ENCODE measurements at places on chromosomes 2 and 18. TPM values are rescaled to one million over a fixed set of nuclear protein-coding genes. Genes with fewer than 3 reads are reported as not detected.

DNA sequence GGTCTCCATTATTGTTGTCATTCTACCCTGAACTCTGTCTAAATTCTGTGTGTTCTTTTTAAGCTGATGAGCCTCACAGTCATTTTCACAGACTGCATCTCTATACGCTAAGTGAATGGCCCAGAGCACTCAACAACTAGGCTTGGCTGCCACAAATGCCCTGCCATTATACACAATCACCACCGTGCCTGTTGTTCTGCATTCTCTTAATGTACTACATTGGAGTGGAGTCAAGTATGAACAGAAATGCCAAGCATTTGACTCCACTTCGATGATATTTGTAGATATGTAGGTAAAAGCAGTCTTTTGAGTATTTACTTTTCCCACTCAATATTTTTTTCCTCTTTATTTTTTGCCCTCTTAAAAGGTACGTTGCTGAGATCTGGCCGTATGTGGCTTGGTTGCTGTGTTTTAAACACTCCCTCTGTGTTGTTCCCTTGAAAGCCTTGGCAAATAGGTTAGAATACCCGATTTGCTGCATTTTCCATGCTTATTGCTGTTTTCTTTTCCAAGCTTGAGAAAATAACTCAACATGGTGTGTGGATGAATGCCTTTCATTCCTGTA lies 36.2 kb upstream of the TMEFF2 start:
- DNase-seq: no peak

DNA sequence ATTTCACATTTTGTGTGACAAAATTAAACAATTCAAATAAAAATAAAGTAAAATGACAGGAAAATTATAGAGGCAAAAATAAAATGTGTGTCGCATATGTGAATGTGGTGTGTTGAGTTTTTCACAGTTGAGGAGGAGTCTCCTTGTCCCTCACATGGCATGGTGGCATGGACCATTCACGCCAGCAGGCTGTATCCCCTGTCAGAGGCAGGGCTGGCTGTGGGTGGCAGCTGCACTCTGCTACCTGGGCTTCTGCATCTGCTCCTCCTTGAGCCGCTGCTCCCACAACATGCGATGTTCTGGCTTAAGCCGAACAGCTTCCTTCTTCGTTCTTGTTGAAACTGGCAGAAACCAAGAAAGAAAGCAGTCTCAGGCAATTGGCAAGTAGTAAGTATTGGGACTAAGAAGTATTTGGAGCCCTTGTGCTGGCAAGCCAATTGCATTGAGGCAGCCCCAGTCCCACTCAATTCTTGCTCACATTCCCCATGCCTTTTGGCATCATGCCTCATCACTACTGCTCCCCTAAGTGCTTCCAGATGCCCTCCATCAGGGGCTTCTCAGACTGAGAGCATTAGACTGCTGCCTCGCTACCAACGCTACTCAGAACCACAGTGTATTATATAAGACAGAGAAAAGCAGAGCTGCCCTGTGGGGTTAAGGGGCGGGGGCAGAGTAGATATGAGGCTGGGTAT lies 177.9 kb upstream of the NABP1 start:
- no peak for DNase-seq

- DNase-seq: no peak
Measured at GRCh38 chr2:239736358-239737143, 288.6 kb downstream of the NDUFA10 start.

DNA sequence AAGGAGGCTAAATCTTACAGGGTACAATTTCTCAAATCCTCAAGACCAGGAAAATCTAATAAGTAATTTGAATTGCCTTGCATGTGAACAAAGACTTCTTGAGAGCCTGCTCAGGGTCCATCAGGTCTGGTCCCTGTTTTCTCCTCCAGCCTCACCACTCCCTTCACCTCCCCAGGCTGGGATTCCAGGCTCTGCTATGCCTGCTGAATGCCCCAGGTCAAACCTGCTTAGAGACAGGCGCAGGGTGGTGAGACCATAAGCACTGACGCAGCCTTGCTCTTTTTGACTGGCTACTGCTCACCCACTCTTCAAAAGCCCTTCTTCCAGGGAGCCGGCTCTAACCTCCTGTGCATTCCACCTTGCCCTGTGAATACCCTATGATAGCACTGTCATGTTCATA lies 356.4 kb upstream of the ACVR2A start:
- no peak for DNase-seq

DNA sequence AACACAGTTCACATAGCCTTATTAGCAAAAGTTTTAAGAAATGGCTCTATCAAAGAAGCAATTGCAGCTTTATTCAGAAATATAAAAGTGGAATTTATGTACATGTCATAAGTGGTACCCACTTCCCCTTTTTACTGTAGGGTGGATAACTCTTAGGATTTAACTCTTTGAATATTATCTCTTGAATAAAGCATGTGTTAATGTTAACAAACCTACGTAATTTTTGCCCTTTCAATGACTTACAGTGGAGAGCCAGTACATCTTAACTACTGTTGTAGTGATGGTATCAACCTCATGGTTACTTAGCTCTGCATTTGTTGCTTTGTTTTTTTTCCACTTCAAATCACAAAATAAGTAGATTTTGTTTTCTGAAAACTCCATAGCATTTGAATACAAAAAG lies 8.8 kb downstream of the NABP1 start:
- no peak for DNase-seq

DNA sequence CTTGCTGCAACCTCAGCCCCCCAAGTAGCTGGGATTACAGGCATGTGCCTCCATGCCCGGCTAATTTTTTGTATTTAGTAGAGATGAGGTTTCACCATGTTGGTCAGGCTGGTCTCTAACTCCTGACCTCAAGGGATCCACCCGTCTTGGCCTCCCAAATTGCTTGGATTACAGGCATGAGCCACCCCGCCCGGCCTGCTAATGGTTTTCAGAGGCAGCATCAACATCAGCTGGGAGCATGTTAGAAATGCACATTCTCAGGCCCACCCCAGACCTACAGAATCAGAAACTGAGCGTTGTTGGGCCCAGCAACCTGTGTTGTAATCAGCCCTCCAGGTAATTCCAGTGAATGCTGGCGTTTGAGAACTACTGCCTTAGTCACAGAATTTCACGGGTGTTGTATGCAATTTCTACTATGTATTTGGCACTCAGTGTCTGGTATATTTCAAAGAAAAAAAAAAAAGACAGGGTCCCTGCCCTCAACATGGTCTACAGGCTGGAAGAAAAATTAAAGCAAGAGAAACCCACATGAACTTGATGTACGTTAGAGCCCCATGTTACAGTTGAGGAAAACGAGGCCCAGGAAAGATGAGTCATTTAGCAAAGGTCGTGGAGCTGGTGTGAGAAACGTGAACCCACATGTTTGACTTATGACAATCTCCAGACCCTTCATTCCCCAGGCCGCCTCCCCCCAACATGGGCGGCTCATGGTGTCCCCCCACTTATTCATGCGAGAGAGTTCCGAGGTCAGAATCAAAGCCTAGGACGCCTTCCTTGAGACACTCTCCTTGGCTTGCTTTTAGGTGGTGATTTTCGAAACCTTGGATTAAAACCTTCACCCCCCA lies 35.3 kb downstream of the SH3BP4 start:
- no peak for DNase-seq

DNA sequence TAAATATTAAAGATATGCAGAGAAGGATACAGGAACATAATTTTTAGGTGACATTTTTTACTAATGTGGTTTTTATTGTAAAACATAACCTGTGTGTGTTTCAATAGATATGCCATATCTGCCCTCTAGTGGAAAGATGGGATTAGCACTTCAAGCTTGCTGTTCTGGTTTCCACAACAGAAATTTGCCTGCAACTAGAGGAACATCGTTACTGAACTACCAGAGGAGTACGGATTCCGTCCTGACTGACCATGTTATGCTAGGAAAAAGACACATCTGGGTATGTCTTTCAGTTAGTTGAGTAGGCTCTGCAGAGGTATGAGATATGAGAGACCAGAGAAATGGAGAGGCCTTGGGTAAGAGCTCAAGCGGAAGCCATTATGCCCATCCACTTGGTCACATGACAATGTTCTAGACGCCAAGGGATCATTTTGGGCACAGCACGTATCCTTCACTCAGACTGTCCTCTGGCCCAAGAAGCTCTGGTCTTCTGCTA lies 104.9 kb downstream of the MBD2 start:
- DNase-seq: no peak

DNA sequence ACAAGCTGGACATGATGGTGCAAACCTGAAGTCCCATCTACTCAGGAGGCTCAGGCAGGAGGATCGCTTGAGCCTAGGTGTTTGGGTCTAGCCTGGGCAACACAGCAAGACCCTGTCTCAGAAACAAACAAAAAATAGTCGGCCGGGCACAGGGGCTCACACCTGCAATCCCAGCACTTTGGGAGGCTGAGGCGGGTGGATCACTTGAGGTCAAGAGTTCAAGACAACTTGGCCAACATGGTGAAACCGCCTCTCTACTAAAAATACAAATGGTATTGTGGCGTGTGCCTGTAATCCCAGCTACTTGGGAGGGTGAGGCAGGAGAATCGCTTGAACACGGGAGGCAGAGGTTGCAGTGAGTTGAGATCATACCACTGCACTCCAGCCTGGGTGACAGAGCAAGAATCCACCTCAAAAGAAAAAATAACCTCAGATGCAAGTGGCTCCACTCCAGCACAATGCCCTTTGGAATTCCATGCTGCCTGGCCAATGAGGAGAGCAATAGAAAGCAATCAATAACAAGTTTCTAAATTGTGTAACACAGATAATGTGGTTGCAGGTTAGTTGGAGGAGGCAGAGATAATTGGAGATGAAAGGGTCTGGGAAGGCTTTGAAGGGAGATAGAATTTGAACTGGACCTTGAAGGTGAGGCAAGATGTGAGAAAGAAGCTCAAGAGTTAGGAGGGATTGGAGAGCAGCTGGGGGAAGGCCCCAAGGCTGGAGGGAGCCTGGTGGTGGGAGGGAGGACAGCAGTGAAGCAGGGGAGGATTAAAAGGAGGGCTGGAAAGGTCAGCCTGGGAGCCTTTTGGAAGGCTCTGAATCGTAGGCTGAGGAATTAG lies 6.0 kb downstream of the TTC31 start:
- no peak for DNase-seq

- DNase-seq: no peak
Measured at GRCh38 chr18:48408111-48408726, 964 bp downstream of the ZBTB7C start.

DNA sequence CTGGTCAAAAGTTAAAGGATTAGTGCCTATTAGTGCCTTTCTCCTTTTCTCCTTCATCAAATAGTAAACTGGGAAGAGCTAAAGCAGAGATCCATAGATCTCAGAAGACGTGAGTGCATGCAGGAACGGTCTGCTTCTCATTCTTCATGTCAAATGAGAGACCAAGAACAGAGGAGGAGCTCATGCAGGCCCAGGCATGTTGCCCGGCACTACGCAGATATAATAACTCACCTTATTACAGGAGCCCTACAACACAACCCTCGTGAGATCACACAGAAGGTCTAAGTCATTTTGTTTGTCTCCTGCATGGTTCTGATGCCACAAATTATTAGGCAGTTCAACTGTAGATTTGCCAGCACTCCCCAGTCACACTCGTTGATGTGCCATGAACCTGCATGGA lies 71.8 kb downstream of the CMPK2 start:
- DNase-seq: no peak

DNA sequence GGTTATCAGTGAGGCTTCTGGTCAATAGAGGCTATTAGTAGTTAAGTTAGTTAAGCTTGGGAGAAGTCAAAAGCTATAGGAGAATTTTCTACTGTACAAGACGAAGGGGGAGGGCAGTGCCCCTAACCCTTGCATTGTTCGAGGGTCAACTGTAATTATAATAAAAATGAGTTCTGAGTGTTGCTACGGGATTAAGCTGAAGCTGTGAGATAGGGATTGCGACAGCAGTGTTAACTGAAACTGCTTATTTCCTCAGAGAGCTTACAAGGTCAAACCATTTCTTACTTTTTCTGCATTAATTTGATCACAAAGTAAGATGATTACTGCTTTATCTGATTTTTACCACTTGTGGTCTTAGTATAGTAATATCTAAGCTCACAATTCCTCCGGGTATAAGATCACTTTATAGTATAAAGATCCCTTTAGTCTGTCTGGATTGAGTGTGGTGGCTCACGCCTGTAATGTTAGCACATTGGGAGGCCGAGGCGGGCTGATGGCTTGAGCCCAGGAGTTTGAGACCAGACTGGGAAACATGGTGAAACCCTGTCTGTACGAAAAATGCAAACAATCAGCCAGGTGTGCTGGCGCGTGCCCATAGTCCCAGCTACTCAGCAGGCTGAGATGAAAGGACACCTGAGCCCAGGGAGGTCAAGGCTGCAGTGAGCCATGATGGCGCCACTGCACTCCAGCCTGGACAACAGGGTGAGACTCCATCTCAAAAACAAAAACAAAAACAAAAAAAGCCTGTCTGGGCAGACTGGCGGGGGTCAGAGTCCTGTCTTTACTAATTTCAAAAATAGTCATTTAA lies 119.5 kb upstream of the TLK1 start:
- no peak for DNase-seq

DNA sequence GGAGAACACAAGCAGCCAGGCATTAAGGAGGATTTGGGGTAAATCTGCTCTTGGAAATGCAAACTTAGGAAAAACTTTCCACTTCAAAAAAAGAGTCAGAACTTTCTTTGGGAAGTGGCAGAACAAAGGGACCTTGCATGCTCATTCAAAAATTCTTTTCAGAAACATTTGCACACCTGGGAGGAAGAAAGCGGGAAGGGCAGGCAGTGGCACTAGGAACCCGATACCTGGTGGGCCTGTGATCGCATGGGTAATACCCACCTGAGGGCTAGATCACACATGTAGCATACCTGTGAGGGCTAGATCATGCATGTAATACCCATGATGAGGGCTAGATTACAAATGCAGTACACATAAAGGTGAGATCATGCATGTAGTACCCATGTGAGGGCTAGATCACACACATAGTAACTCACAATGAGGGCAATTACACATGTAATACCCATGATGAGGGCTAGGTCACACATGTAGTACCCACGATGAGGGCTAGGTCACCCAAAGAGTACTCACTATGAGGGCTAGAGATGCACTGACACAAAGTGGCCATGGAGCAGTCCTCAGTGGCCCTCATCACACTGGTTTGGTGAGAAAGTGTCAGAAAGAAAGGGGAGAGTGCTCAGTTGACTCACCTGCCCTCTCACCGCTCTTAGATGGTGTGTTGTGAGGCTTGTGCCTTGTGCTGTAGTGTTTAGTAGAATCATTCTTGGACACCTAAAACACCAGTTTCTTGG lies 212.5 kb downstream of the DLGAP1 start:
- no peak for DNase-seq

DNA sequence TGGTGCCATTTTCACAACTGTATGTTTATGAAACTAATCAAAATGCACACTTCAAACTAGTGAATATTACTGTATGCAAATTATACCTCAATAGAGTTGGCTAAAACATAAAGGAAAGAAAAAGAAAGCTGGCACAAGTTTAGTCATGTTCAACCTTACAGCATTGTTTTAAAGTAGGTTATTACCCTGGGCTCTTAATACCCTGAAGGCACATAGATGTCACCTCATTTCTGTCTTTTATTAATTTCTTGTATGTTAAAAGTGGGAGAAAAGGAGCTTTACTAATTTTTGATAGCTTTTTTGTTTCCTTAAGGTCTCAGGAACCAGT lies 32.7 kb downstream of the TMEM131 start:
- no peak for DNase-seq

Gene CRACDL
- total RNA-seq: 3.2 TPM

Gene CNTNAP5
- not detected for total RNA-seq

Gene NABP1
- total RNA-seq: 2.0 TPM

Gene IL1B
- 0.14 TPM for total RNA-seq

Gene SLC9A4
- total RNA-seq: not detected

Gene EIF2B4
- total RNA-seq: 26.4 TPM

Gene UGT1A4
- total RNA-seq: not detected
